Activated naive CD8-positive, alpha-beta T cell treated with anti-CD3 and anti-CD28 coated beads, Interleukin-2, amount 10 ng/mL, durations not matched to agents 7 days and 5 days (primary cell): ENCODE measurements at places on chromosomes 1 and 21. TPM values are rescaled to one million over a fixed set of nuclear protein-coding genes. Genes with fewer than 3 reads are reported as not detected.

- DNase-seq = no peak
- peaks cover 6% of the 10 kb centered on the region for H3K4me1 ChIP-seq
- peaks cover 5% of the 10 kb centered on the region for H3K27me3 ChIP-seq
- no peaks in the 10 kb centered on the region for H3K36me3 ChIP-seq
- no peak overlapping the region for H3K27ac ChIP-seq
- no peak overlapping the region for H3K4me3 ChIP-seq
Measured at GRCh38 chr1:239899747-239900146, 191.9 kb upstream of the FMN2 start.

DNA sequence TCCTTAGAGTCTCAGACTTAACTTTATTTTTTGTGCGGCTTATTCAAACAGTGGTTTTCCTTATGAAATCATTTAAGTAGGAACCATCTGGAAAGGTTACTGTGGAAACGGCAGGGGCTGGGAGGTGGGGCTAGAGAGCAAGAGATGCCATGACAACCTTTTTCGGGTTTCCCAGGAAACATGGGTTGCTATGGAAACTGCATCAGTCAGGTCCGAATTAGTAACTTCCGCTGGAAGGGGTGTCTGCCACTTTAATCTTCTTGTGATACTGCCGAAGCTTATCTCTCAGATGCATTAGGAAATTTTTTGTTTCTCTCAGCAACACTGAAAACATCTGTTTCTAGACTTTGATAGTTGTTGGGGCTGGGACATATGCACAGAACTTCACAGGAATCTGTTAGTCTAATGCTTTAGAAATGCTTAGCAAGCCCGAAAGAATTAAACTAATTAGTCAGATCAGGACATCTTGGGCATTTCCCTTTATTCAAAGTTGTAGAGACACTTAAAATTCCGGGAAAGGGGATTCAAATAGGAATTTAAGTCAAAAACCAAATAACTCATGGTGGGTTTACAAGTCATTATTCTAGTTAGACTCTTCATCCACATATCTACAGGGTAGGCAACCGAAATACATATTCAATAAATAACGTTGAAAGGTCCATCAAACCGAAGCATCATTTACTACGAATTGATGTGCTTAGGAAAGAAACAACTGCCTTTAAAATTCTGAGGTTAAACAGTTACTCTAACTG, 2.6 kb downstream of the KCNA3 start:
- H3K27me3 ChIP-seq = no peaks in the 10 kb centered on the region
- DNase-seq = peak; percentile 44
- peak overlapping the region; percentile 99 for H3K27ac ChIP-seq
- peak overlapping the region; percentile 100 for H3K4me3 ChIP-seq
- peaks cover 26% of the 10 kb centered on the region for H3K36me3 ChIP-seq

DNA sequence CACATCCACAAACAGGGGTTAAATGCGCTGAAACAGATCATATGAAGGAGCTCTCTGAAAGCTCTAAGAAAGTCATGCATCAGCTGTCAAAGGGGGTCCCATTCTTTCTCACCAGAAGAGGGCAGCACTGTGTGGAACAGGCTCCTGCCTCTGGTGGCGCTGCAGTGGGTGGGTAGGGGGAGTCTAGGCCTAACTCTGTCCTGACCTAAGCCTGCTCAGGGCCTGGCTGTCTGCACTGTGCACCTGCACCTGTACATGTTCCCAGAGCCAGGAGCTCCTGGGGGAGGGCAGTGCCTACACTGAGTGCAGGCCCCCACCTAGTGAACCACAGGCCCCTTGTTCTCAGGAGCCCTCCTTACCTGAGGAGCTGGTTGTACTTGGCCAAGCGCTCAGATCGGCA, 16.0 kb downstream of the ENO1 start:
- H3K4me3 ChIP-seq = peak overlapping the region; percentile 13
- peaks cover 49% of the 10 kb centered on the region for H3K36me3 ChIP-seq
- no peaks in the 10 kb centered on the region for H3K27me3 ChIP-seq
- peak overlapping the region; percentile 68 for H3K27ac ChIP-seq

- no peaks in the 10 kb centered on the region for H3K36me3 ChIP-seq
- no peak for DNase-seq
- H3K4me1 ChIP-seq = no peaks in the 10 kb centered on the region
- H3K4me3 ChIP-seq = no peak overlapping the region
- H3K27me3 ChIP-seq = no peaks in the 10 kb centered on the region
Measured at GRCh38 chr1:3522112-3522511, 67.6 kb downstream of the ARHGEF16 start.

GRCh38 chr1:184389446-184389845, 2.6 kb downstream of the C1orf21 start:
- no peak overlapping the region for H3K4me3 ChIP-seq
- no peak for DNase-seq
- H3K27me3 ChIP-seq = peaks cover 60% of the 10 kb centered on the region
- no peaks in the 10 kb centered on the region for H3K36me3 ChIP-seq

- H3K4me1 ChIP-seq = peaks cover 3% of the 10 kb centered on the region
- peaks cover 32% of the 10 kb centered on the region for H3K27me3 ChIP-seq
- peaks cover 2% of the 10 kb centered on the region for H3K36me3 ChIP-seq
Measured at GRCh38 chr1:211632808-211633523, 42.5 kb downstream of the NEK2 start.

CYP4A11 gene
- total RNA-seq = not detected
